ENCODE measurements at places on chromosomes 4 and X. TPM values are rescaled to one million over a fixed set of nuclear protein-coding genes. Genes with fewer than 3 reads are reported as not detected.

Gene TCEAL6
- total RNA-seq, result 36.8 TPM

- H3K27me3 ChIP-seq, result no peaks in the 10 kb centered on the region
- no peaks in the 10 kb centered on the region for H3K36me3 ChIP-seq
- H3K4me1 ChIP-seq, result no peaks in the 10 kb centered on the region
- no peak for DNase-seq
These were observed 162.2 kb upstream of the S100G start for GRCh38 chrX:16487620-16488385.

DNA sequence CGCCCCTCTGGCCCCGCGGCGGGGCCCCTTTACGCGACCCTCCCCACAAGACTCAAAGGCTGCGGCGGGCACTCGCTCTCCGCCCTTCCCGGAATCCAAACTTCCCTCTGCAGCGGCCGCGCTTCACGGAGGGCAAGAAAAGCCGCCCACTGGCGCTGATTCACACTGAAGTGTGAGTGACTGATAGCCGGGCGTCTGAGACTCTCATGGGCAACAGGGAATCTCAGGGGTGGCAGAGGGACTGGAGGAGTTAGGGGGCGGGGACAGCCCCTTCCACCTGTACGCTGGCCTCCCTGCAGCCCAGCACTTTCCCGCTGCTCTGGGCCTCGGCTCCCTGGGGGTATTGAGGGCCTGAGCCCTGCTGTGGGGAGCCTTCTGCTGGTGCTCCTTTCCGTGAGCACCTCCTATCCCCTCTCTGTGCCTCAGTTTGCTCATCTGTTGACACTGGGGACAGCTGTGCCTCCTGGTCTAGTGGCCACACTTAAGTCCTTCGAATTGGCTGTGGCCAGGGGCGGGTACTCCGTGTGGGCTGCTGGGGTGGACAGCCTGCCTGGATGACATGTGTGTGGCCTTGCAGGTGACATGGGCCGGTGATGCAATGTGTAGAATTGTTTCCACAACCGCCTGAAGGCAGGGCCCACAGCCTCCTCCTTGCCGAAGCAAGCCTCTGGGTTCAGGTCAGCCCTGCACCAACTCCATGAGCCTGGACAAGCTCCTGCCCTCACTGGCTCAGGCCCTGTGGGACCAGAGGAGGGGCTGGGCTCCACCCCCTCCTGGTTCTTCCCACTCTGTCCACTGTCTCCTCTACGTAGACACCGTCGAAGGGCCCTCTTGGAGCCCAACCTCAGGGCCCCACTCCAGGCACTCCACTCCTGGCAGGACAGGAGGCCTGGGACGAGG is 951 bp downstream of the SH3BP2 start:
- peaks cover 21% of the 10 kb centered on the region for H3K4me1 ChIP-seq
- H3K4me3 ChIP-seq, result peak overlapping the region; percentile 42
- H3K36me3 ChIP-seq, result no peaks in the 10 kb centered on the region
- no peaks in the 10 kb centered on the region for H3K27me3 ChIP-seq
- peak overlapping the region; percentile 43 for H3K27ac ChIP-seq
- no peak for DNase-seq

DNA sequence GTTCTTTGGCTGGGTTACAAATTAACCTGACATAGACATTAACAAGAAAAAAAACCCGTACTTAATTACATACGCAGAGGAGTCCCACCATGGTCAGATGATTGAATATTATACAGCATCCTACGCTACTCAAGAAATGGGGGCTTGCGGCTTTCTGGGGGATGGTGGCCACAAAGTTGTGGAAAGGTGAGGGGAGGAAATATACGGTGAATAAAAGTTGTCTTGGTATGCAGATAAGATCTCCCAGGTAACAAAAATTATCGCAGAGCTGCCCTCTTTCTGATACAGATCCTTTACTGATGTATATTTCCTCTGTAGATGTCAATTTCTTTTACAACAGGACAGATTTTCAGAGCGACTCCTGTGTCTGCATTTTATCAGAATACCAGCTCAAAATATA is 890 bp downstream of the DCAF16 start:
- no peaks in the 10 kb centered on the region for H3K27me3 ChIP-seq
- peak overlapping the region; percentile 89 for H3K27ac ChIP-seq
- H3K36me3 ChIP-seq, result no peaks in the 10 kb centered on the region
- peaks cover 8% of the 10 kb centered on the region for H3K4me1 ChIP-seq

Gene EMCN
- total RNA-seq, result 78.1 TPM

- H3K4me3 ChIP-seq, result no peak overlapping the region
- no peaks in the 10 kb centered on the region for H3K27me3 ChIP-seq
- DNase-seq, result no peak
- H3K27ac ChIP-seq, result no peak overlapping the region
These were observed 156.8 kb upstream of the MAB21L2 start for GRCh38 chr4:150425161-150425560.

- no peaks in the 10 kb centered on the region for H3K4me1 ChIP-seq
- no peaks in the 10 kb centered on the region for H3K27me3 ChIP-seq
- peak overlapping the region; percentile 65 for H3K4me3 ChIP-seq
- peak; percentile 7 for DNase-seq
- H3K27ac ChIP-seq, result peak overlapping the region; percentile 86
These were observed 2.0 kb downstream of the BCOR start for GRCh38 chrX:40095583-40096394.

DNA sequence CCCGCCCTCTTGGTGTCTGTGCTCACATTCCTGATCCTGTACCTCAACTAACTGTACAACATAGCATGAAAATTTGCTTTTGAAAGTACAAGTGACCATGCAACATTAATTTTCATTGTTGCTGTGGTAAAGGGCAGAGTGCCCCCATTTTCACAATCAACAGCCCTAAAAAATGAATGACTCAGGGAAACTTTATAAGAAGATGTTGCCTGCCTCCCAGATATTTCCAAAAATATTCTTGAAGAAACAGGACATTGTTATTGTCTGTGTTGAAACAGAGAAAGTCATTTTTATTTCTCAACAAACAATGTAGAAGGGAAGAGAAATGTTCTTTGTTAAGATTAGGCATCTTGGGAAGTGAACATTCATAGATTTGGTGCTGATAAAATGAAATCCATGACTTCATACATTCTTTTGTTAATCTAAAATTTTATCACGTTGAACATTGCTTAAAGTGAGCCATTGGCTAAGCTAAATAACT is 113.9 kb upstream of the ANXA3 start:
- H3K36me3 ChIP-seq, result no peaks in the 10 kb centered on the region
- H3K27me3 ChIP-seq, result no peaks in the 10 kb centered on the region
- H3K4me3 ChIP-seq, result no peak overlapping the region
- no peak overlapping the region for H3K27ac ChIP-seq
- no peak for DNase-seq

DNA sequence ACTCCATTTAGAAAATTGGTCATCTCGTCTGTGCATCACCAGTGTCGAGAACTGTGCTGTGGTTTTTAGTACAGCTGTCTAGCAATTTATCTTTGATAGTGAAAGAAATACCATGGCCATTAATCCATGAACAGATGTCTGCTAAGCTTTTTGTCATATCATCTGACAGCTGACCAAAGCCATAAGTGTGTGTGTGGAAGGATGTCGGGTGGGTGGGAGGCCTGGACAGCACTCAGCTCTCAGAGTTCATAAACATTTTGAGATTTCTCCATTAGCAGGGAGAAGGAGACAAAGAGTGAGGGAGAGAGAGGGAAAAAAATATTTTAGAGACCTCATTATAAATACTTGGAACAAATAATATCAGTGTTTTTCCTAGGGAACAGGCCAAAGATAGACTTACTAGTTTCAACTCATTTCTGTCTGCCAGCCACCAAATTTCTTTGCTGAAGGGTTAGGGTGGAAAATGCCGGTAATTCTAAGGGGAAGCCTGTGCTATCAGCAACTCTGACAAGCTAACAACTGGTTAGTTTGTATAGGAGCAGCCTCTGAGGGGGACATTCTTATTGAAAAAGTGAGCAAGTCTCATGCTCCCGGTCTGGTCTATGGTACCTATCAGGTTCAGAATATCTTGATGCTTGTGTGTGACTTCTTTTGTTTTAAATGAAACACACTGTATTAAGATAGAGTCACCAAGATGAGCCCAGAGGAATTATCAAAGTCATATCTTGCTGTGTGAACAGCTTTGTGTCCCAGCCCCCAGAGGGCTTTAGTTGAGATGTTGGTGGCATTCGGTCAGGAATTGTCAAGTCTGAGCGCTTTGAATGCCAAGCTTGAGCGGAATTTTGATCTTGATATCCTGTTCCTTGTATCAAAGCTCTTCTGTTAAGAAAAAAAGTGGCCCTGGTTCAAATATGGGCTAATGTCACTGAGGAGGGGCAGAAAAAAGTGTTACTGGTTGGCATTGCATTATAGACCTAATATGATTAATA is 41.9 kb upstream of the PDLIM3 start:
- peak overlapping the region; percentile 16 for H3K27ac ChIP-seq
- no peak for DNase-seq
- no peak overlapping the region for H3K4me3 ChIP-seq
- no peaks in the 10 kb centered on the region for H3K36me3 ChIP-seq

DNA sequence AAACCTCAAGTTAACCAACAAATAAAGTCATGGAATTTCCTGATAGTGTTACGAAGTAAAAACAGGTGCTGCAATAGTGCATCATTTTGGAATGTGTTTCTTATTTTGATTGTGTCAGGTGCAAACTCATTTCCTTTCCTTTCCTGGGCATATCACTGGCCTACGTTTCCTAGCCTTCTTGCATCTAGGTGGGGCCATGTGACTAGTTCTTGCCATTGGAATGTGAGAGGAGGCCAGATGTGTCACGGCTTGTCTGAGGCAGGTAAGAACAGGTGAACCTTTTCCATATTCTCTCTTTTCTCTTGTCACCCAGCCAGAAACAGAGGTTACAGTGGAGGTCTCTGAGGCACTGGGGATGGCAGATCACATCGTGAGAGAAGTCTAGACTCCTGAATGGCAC is 868.0 kb downstream of the RPA4 start:
- no peak for DNase-seq
- H3K4me1 ChIP-seq, result no peaks in the 10 kb centered on the region
- no peaks in the 10 kb centered on the region for H3K27me3 ChIP-seq

Gene SPANXA2
- not detected for total RNA-seq

All from prostate gland (tissue), 2 donors.